T-helper 17 cell (primary cell): ENCODE measurements at places on chromosomes 5 and 9. TPM values are rescaled to one million over a fixed set of nuclear protein-coding genes. Genes with fewer than 3 reads are reported as not detected.

- no peak for DNase-seq
These were observed 524 bp downstream of the CCNB1 start for GRCh38 chr5:69167493-69167855.

- DNase-seq, result no peak
These were observed 28.4 kb upstream of the BTNL3 start for GRCh38 chr5:180960209-180960608.

YTHDC2 gene
- total RNA-seq, result 46.9 TPM

PCDHGB6 gene
- total RNA-seq, result 0.10 TPM

- no peak for DNase-seq
These were observed 8.0 kb downstream of the PDCD1LG2 start for GRCh38 chr9:5518171-5518936.

GRCh38 chr5:92863666-92864065, 717.4 kb downstream of the NR2F1-AS1 start:
- no peak for DNase-seq
